ENCODE measurements at places on chromosomes 6 and 20. TPM values are rescaled to one million over a fixed set of nuclear protein-coding genes. Genes with fewer than 3 reads are reported as not detected.

POM121L2 gene
- not detected for polyA plus RNA-seq

RIPOR3 gene
- 1.3 TPM for polyA plus RNA-seq

UQCC2 gene
- 44.4 TPM for polyA plus RNA-seq

NMBR gene
- polyA plus RNA-seq, result not detected

TPD52L2 gene
- 76.1 TPM for polyA plus RNA-seq

RNF39 gene
- 0.21 TPM for polyA plus RNA-seq

TMEM217 gene
- polyA plus RNA-seq, result 0.42 TPM

ENPP3 gene
- polyA plus RNA-seq, result 0.23 TPM

ADAT2 gene
- polyA plus RNA-seq, result 1.4 TPM

RPP21 gene
- 81.6 TPM for polyA plus RNA-seq

NKX2-4 gene
- polyA plus RNA-seq, result not detected

SLC35D3 gene
- polyA plus RNA-seq, result not detected

CCN2 gene
- not detected for polyA plus RNA-seq

PPP1R10 gene
- polyA plus RNA-seq, result 30.6 TPM

GLP1R gene
- polyA plus RNA-seq, result not detected

MLN gene
- not detected for polyA plus RNA-seq

TMEM170B gene
- 0.08 TPM for polyA plus RNA-seq

RAB44 gene
- polyA plus RNA-seq, result not detected

COL21A1 gene
- polyA plus RNA-seq, result not detected

MEI4 gene
- polyA plus RNA-seq, result not detected
